Suppressor macrophage treated with lipopolysaccharide for 4 hours (primary cell): ENCODE measurements at places on chromosomes 13 and 19.

DNA sequence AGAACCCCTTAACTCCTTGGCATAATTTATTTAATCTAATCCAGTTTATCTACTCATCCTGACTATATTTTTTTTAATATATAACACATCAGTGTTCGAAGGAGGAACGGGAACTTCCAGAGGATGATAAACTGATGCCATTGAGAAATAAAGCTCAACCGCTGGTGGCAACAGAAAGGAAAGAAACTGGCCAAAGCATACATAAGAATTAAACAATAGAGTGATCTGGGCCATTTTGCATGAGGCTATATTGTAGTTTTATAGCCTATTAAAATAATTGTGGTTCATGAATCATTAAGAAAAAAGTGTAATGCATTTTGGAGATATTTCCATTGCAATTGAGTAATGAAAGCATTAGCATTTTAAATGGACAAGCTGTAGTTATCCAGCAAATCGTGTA, 94.2 kb downstream of the FRY start:
- DNase-seq, result peak; percentile 83

GRCh38 chr19:17605761-17606589, 50.5 kb downstream of the COLGALT1 start:
- DNase-seq, result peak; percentile 87

GRCh38 chr13:113962975-113963374, 10.9 kb downstream of the C13orf46 start:
- DNase-seq, result no peak

DNA sequence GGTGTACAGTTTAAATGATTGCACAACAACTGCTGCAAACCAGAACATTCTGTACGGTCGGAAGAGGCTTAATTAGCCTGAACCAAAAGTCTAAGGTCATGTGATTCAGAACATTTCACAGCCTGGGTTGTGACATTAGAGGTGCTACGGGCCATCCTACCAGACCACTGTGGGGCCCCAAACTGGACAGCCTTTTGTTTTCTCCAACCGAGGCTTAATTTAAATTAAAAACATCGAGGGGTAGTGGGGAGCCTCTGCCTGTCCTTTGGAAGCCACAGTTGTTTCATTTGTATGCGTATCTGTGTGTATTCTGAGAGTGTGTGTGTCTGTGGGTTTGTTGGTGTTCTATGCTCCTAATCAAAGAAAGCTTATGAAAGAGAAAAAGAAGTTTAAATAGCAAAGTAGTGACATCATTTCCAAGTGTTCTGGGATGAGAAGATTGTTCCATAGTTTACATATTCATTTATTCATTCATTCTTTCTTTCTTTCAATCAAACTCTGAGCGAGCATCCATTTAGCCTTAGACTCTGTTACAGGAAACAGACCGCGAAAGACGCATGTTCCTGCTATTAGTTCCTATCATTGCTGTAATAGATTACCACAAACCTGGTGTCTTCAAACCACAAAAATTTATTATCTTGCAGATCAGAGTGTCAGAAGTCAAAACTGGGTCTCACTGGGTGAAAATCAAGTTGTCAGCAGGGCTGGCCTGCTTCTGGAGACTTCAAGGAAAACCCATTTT, 444.8 kb downstream of the FOXO1 start:
- no peak for DNase-seq

DNA sequence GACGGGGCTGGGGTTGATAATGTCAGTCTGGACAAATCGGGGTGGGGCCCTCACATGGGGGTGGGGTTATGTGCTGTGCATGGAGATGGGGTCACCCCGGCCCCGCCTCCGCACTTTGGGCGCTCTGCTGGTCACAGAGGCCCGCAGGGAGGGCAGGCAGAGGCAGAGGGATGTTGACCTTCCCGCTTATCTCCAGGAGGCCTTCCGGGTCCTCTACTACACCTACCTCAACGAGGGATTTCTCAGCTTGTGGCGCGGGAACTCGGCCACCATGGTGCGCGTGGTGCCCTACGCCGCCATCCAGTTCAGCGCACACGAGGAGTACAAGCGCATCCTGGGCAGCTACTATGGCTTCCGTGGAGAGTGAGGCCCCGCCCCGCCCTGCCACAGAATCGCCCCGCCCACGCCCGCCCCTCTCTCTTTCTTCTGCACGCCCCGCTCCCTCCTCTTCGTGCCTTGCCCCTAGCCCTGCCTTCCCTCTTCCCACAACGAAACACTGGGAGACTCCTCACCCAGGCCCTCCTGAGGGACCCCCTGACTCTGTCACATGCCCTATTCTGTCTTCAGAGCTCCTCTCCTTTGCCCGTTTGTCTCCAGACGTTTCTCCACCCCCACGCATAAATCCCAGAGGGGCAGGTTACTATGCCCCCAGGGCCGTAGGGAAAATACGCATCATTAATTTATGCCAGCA, 32.8 kb downstream of the TMEM161A start:
- no peak for DNase-seq

DNA sequence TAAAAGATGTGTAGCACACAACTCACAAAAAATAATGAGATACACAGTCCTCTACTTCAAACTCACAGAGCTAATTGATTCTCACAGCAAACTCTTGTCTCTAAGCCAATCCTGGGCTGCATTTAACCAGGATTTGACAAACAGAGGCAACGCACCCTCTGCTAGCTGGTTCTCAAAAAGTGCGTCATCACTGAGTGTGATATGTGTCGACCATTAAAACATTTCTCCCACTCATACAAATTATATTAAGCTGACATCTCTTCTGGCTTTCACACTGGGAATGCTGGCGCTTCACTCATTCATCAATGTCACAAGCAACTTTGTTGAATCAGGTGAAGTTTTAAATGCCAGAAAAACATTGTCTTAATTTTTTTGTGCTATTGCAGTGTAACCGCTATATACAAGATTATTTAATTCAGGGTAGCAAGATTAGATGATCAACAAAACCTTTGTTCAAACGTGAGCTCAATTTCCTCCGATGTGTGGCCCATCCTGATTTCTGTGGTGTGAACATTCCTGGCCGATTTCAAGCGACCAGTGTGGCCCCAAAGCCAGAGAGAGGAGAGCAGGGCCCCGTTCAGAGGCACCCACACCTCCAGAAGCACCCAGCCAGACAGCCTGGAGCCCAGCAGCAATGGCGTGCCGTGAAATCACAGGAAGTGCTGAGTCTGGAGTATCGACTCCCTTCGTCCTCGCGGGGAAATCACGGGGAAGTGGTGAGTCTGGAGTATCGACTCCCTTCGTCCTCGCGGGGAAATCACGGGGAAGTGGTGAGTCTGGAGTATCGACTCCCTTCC, 49.4 kb downstream of the RASA3 start:
- no peak for DNase-seq

GRCh38 chr13:73449252-73449651, 390.4 kb downstream of the KLF5 start:
- DNase-seq, result no peak

DNA sequence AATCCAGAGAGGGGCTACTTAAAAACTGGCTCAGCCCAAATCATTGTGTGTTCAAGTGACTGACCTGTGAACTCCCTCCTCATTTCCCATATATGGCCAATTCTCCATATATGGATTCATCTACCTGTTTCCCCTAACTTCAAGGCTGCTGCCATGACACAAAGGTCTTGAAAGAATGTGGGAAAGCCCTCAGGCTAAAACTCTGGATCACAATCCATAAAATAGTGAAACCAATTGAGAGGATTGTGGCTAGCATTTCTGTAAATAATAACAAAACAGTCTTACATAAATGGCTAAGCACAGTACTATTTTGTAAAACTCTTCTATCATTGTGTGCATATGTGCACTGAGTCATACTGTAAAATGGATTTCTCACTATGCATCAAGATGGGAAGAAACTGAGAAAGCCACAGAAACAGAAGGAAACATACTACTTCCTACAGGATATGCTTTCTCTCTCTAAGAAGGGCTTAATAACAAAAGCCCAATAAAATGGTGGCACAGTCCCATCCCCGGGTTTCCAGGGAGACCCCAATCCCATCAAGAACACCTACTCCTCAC, 80.5 kb downstream of the FOXO1 start:
- peak; percentile 60 for DNase-seq

GRCh38 chr13:45928843-45929242, 77.3 kb upstream of the SIAH3 start:
- no peak for DNase-seq

- DNase-seq, result no peak
These were observed 702 bp upstream of the EPSTI1 start for GRCh38 chr13:42992764-42993122.

DNA sequence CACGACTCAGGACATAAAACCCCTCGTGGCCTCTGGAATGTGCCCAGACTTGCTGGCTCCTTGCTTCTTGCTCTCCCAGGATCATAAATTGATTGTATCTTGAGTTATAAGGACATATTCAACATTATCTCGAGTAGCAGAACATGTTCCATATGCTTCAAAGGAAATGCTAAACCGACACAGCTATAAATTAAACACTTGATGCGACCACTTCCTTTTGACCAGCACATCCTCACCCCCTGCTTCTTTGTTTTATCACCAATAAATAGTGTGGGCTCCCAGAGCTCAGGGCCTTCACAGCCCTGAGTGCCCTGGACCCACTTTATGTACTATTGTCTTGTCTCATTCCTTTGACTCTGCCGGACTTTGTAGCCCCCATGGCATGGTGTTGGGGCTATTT, 157.0 kb upstream of the PABPC3 start:
- DNase-seq, result no peak

DNA sequence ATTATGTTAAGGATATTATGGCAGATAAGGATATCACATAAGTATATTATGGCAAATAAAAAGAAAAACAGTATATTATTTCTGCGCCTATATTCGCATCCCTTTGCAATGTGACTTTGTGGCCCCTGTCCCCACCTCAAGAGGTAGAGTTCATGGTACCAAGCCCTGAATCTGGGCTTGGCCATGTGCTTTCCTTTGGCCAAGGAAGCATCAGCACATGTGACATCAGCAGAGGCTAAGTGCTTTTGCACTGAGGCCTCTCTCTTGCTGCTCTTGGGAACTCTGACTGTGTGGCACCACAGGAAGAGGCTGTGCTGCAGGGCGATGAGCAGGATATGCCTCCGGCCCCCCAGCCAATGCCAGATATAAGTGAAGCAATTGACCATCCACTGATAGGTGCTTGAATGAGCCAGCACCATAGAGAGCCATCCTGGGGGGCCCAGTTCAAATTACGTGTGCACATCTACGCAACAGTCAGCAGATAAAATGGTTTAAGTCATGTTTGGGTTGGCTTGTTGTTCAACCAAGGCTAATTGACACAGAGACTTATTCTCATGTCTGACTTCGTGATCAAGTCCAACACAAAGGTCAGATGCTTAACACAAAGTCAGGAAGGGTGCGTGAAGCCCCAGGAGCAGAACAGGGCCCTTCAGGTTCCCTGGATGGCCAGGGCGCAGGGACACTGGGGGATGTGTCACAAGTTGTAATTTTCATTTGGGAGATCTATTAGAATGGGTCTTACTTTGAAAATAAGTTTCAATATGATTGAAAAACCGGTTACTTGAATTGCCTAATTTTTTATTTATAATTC, 173.3 kb downstream of the COL4A1 start:
- no peak for DNase-seq

DNA sequence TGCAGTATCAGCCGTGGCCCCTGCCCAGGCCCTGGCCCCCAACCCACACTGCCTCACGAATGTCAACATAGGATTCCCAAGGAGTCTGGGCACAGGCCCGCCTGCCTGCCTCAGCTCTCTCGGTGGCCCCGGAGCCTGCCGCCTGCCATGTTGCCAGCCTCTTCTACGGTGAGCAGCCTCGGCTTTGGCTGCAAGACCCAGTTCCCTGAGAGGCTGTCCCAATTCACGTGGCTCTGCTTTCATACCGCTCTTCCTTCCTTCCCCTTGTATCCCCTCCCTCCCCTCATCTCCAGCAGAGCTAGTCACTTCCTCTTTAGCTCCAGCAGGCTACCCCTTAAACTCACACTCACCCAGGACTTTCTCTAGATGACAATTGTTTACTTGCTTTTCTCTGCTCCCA, 42.7 kb downstream of the SERP2 start:
- DNase-seq, result peak; percentile 49

DNA sequence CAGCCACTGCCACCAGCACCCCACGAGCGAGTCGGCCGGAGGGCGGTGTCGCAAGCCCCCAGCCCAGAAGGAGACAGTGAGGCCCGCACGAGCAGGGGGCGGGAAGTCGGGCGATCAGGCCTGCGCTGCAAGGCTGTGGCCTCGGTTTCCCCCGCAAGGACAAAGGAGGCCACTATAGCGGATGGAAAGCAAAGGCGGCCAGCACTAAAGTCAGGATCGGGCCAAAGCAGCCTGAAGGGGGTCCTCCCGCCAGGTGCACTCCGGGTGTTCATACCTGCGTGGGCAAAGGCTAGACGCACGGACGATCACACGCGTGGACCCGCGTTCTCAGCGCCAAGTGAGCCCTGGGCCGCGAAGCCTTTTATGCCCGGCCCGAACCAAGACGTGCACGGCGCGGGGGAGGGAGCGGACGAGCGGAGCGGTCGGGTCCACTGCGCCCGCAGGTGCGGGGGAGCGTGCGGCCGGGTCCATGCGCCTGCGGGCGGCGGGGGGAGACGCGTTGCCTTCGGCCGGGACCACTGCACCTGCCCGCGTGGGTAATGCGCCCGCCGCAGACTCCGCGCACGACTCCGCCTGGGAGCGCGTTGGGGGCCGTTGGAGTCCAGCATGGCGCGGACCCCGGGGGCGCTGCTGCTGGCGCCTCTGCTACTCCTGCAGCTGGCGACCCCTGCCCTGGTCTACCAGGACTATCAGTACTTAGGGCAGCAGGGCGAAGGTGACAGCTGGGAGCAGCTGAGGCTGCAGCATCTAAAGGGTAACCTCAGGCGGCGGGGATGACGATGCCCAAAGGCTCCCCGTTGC, at the start of the genes PRDX2 and THSD8:
TSS of gene PRDX2 (minus strand) at position 335 of the 801 bp plus-strand sequence. CDS start 539 bp downstream, outside the sequence.
TSS of gene THSD8 (plus strand) at position 604 of the 801 bp plus-strand sequence. CDS start at position 607, 3 bp downstream.
- no peak for DNase-seq

DNA sequence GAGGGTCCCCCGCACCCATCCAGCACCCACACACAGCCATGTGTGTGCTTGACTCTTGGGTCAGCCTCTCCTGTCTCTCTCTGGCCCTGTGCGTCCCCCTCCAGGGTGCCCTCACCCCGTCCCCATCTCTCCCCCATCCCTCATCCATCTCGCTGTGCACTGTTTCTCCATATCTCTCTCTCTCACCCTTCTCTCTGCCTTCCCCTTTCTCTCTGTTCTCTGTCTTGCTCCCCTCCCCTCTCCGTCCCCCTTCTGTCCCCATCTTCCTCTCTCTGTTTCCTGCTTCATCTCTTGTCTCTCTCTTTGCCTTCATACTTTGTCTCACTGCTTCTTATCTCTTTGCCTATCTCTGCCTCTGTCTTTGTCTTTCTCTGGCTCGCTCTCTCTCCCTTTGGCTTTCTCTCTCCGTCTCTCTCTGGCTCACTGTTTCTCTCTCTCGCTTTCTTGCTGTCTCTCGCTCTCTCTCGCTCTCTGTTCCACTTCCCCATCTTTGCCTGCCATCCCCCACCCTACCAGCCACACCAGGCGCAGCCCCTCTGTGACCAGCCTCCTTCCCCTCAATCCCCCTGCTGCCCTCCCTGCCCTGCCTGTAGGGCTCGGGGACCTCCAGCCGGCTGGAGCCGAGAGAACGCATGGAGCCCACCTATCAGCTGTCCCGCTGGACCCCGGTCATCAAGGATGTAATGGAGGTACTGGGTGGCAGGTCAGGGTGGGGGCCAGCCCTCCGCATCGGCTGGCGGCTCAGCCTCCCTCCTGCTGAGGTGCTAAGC, 8.9 kb downstream of the STXBP2 start:
- no peak for DNase-seq

GRCh38 chr19:6110360-6110977, at the start of gene RFX2:
Gene RFX2 (minus strand): TSS chr19:6110500. CDS start chr19:6047496, 63,004 bp downstream.
- peak; percentile 100 for DNase-seq

- DNase-seq, result no peak
These were observed 8.2 kb upstream of the ADAMTS10 start for GRCh38 chr19:8618751-8619150.
